ENCODE measurements at places on chromosomes 5 and 9. TPM values are rescaled to one million over a fixed set of nuclear protein-coding genes. Genes with fewer than 3 reads are reported as not detected.
A peak's percentile ranks its signal among the peaks of the same experiment; 100 is the strongest.

Gene GMCL2
- polyA plus RNA-seq: not detected

Gene IFNK
- polyA plus RNA-seq: not detected

DNA sequence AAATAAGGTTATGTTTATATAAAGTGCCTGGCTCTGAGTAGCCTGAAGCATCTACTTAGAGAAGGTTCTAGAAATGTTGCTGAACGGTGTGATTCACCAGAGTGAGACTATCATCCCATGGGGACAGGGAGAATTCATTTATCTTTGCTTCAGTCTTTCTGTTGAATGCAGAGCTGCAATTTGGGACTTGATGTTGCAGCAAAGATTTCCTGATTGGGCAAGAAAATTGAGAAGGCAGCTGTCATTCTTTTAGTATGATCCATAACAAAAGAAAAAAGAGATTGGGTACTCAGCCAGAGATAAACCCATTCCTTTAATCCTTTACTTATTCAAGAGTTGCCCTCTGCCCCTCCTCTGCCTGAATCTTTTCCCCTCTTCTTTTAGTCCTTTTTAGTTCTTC, 456.3 kb upstream of the WWC1 start:
- DNase-seq: no peak

DNA sequence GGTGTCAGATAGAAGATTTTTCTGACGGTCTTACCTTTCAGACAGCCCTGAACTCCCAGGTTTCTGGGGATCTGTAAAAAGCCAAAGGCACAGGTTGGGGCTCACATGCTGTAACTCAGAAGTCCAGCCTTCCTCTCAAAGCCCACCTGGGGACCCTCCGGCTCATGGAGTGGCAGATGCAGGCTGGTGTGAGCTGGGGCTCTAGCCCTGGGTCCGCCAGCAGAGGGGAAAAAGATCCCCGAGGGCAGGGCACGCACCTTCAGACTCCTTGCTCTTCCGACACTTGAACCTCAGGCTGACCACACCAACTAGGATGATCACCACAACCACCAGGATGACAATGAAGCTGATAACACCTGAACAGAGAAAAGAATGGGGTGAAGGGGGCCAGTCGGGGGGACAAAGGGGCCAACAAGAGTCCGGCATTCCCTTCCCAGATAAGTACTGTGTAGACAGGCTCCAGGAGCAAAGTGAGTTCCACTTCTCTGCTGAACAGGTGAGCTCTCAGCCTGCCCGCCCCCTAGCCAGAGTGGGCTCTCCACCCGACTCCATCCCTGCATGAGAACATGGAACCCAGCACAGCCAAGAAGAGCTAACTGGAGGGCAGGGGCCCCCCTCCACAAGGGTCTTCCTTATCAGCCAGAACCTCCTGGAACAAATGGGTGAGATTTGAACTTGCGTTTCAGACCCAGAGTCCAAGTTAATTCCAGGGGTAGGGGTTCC, 7.8 kb downstream of the ECSCR start:
- DNase-seq: no peak

Gene SLC34A3
- not detected for polyA plus RNA-seq

- no peak for DNase-seq
Measured at GRCh38 chr5:102036927-102037326, 259.2 kb downstream of the SLCO4C1 start.

- no peak for DNase-seq
Measured at GRCh38 chr9:129933185-129934040, 98.2 kb downstream of the USP20 start.

- peak; percentile 11 for DNase-seq
Measured at GRCh38 chr5:66814146-66814991, 218.2 kb downstream of the MAST4 start.

GRCh38 chr9:134965851-134966250, 48.1 kb upstream of the FCN1 start:
- no peak for DNase-seq

GRCh38 chr5:151125421-151125820, 32.2 kb downstream of the ANXA6 start:
- peak; percentile 78 for DNase-seq

DNA sequence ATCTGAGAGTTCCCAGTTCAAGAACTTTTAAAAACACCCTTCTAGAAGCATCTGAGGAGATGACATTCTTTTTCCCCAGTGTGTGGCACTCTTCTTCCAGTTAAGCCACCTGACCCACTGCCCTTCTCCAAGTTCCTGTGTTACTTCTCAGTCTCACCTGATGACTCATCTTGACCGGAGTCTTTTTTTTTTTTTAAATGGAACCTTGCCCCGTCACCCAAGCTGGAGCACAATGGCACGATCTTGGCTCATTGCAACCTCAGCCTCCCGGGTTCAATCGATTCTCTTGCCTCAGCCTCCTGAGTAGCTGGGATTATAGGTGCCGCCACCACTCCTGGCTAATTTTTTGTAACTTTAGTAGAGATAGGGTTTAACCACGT, 224.1 kb upstream of the DAB2 start:
- no peak for DNase-seq

Gene RAB3C
- polyA plus RNA-seq: not detected

Gene WNK2
- not detected for polyA plus RNA-seq
